Esophagus squamous epithelium (tissue), 5 donors: ENCODE measurements at places on chromosomes 7 and 10.

DNA sequence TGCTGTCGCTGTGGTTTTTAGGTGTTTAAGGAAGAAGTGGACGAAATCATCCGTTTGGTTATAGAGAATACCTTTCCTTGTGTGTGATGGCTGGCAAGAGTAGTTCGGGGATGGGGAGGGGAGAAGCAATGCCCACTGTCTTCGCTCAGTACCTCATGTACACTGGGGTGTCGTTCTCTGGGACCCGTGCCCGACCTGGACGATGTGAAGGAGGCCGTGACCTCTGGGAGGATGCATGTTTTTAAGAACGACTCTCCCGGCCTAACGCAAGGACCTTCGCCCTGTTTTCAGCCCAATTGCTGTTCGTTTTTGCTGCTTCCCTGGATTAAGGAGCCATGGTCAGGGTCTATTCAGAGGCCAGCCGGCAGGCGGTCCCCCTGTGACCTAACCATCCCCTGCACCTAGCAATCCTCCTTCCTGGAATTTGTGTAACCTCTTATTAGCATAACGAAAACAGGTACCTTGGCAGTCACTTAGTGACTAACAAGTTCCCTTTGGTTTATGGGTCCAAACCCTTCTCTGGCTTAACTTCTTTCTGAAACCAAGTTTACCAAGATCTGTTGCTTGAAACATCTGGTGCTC lies 1.3 kb downstream of the NFE2L3 start:
- no peak for DNase-seq

- no peak for DNase-seq
These were observed 3.2 kb downstream of the MAFK start for GRCh38 chr7:1533547-1534329.

GRCh38 chr7:150371996-150372270 lies 3.3 kb downstream of the REPIN1 start:
- no peak for DNase-seq

DNA sequence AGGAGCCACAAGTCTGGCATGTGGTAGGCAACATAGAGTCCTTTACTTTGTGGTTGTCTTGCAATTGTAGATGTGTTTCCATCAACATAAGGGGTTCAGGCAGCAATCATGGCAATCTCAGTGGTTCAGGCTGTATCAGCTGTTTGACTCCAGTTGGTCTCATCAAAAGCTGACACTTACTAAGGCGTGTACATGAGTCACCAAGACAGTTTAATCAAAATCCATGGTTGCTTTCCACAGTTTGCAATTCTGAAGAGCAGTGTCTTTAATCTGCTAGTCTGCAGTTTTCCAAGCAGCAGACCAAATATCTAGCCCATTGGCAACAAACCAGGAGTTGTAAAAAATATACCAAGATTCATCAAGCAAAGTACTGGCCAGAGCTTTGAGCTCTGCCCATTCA lies 210.2 kb downstream of the MDFIC start:
- no peak for DNase-seq

GRCh38 chr7:46203926-46204325 lies 282.9 kb upstream of the IGFBP3 start:
- DNase-seq = no peak

DNA sequence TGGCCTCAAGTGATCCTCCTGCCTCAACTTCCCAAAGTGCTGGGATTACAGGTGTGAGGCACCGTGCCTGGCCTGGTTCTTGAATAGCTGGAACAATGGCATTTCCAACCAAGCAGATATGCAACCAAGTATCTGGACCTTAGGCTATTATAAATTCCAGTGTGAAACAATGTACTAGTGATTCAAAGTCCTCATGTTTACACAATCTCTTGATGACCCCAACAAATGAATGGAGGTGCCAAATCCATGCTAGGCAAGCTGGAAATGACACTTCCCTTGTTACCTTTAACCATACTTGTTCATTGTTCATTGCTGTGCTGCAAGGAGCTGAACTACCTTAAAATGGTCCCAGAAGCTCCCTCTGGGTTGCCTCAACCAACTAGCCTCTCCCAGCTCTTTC lies 282.2 kb upstream of the KLF14 start:
- DNase-seq = no peak

DNA sequence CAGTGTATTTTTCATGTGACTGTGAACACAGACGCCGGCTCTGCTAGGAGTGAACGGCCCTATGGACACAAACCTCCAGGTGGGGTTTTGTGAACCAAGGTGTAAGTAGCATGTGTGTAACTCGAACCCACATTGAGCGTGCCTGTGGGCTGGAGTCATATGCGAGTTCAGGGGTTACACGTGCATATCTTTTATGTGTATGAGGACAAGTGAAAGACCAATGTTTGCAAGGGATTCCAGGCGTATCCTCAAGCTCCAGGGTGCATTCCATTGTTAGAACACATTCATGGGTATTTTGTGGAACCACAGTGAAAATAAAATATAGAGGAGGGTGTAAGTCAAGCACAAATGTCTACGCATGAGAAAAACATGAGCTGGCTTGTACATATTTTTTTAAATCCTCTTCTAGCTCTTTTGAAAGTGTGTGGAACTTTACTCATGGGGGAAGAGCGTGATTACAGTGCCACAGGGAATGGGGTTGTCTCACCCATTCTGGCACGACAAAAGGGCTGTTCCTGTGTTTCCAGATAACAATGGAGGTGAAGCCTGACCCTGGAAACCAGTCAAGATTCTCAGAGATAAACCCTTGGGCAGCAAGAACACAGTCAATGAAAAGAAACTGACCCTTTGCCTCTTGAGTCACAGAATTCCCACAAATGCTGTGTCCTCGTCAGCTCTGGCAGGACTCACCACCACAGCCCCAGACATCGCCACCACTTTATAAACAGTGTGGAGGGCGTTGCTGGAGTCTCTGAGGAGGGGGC lies 37.0 kb upstream of the GOT1 start:
- no peak for DNase-seq

- no peak for DNase-seq
These were observed 25.6 kb upstream of the SOSTDC1 start for GRCh38 chr7:16491148-16491547.

DNA sequence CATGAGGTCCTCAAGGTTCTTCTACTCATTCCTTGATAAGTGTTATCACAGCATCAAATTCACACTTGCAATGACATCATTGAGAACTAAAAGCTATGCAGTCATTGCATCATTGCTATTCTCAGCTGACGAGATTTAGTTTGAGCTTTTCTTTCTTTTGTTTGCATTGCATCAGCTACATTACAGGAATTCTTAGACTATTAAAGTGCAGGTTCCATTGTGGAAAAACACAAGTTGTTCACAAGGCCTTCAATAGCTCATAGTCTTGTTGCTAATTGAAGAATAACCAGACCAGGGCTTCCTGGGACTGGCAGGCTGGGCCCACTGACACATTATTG lies 139.3 kb downstream of the CXCL12 start:
- no peak for DNase-seq

- DNase-seq = no peak
These were observed 274.7 kb upstream of the HGF start for GRCh38 chr7:82044497-82045080.

DNA sequence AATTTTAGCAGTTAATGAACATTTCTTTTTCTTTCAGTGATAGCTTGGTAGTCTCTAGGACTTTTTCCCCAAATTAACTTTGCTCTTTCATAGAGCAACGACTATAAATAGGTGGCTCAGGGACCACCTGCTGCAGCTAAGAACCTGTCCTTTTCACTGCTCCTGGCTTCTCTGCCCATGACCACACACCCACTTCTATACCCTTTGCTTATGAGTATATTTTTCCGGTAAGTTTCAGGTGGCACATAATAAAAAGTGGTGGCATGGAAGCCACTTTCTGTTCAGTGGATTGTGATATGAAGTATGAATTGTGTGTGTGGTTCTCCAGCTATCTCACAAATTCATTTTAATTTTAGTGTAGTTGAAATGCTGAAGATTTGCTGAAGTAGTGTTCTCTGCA lies 1.2 kb downstream of the ING3 start:
- DNase-seq = no peak

- DNase-seq = no peak
These were observed 332.0 kb downstream of the RPS24 start for GRCh38 chr10:78365694-78366093.

DNA sequence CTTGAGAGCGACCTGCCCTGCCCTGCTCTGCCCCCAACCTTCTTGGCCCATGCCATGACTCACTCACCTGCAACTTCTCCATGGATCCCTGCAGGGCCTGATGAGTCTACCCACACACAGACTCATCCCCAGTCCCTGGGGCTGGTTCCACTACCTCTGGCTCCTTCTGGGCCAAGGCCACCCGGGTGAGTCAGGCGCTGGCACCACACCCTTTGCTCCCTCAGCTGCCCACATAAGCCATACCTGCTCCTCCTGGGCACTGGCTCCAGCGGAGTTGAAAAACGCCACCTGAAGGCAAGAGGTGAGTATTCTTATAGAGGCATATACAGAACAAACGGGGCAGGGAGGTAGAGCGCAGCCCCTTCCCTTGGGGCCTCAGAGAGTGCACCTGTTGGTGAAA lies 16.2 kb upstream of the MTPAP start:
- no peak for DNase-seq

GRCh38 chr7:156603629-156604028 lies 36.9 kb upstream of the RNF32 start:
- DNase-seq = no peak

DNA sequence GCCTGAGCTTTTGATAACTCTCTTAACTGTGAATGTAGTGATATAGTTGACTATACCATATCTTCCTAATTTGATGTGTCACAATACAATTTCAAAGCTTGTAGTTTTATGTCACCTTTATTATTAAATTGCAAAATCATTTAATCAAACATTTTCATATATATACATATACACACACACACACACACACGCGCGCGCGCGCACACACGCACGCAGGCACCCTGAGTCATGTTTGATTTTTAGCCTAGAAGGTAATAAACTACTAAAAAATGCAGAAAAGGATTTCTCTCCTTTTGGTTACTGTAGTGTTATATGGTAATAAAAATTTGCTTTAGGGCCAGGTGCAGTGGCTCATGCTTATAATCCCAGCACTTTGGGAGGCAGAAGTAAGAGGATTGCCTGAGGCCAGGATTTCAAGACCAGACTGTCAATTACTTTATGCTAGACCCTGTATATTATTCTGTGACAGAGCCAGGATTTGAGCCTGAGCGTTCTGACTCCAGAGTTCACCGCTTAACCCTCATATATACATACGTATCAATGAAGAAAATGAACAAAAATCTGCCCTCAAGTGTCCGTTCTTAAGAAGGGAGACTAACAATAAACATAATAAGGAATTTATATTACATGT lies 89.6 kb downstream of the PODXL start:
- no peak for DNase-seq

DNA sequence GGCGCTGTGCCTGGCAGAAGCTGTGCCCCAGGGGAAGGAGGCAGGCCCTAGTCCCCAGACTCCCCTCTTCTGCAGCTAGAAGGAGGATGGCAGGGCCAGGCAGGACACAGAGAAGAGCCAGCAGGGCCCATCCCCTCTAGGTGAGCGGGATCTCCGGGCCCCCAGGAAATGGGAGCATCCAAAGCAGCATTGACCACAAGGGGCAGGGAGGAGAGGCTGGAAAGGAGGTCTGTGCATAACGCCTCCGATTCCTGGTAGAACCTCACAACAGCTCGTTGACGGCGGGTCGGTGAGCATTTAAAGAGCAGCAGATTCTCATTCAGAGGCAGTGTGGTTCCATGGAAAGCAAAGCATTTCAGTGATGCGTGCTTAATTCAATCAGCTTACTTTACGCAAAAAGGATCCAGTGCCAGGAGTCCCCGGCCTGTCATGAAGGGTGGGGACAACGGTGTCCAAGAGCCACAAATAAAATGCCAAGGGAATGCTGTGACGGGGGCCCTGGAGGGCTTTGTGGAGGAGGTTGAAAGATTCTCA lies 41.0 kb downstream of the CLRN3 start:
- DNase-seq = no peak

DNA sequence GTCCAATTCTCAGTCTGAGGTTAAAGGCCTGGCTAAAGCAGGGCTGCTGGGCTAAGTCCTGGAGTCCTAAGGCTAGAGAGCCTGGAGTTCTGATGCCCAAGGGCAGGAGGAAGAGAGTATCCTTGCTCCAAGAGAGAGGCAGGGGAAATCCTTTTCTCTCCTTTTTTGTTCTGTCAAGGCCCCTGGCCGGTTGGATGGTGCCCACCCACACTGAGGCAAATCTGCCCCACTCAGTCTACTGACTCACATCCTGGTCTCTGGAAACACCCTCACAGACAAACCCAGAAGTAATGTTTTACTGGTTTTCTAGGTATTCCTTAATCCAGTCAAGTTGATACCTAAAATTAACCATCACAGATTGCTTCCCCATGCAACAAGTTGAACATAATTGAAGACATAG lies 23.0 kb downstream of the ZNF518A start:
- DNase-seq = no peak

DNA sequence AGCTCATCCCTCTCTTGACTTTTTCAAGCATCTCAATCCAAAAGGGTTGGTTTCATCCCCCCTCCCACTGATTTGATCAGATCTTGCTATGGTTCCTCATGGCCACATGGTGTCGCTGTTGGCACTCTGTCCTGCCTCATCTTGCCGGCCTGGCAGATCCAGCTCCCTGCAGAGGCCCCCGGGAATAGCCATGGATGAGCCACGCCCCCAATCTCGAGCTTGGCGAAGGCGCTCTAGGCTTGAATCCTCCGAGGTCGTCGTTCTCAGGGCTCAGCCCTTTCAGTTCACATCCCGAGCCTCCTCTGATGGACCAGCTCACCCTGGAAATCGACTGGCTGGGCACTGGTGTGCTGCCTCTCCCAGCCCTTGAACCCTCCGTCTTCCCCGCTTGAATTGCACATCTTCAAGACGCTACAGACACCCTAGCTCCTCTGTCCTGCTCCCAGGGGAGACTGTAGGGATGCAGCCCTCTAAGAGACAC lies 628.7 kb downstream of the TYW1 start:
- DNase-seq = no peak

DNA sequence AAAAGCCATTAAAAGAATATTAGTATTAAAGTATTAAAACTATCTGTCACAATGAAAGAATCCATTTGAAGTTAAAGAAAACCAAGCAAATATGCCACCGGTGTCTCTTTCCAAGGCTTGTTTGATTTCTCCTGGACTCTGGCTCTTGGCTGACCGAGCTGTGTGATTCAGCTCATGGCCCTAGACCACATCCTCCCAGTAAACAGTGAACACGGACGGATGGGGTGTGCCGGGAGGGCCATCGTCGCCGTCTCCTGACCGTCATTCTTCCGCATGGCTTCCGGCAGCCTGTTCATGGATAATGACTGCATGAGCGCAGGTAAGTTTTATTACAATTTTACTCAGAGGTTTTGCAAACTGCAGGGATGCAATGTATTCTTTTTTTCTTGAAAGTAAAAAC lies 218.5 kb downstream of the DNAJB6 start:
- DNase-seq = no peak

- DNase-seq = no peak
These were observed 71.0 kb downstream of the NRP1 start for GRCh38 chr10:33263453-33263852.

GRCh38 chr7:26143298-26144048 lies 8.5 kb upstream of the NFE2L3 start:
- DNase-seq = no peak
